Activated CD4-positive, alpha-beta T cell treated with anti-CD3 and anti-CD28 coated beads for 36 hours (primary cell): ENCODE measurements at places on chromosomes 12 and 14. TPM values are rescaled to one million over a fixed set of nuclear protein-coding genes. Genes with fewer than 3 reads are reported as not detected.
A peak's percentile ranks its signal among the peaks of the same experiment; 100 is the strongest.

- no peak for DNase-seq
These were observed 8.8 kb upstream of the TMEM106C start for GRCh38 chr12:47954467-47955045.

- no peak for DNase-seq
These were observed 49.6 kb downstream of the GRIP1 start for GRCh38 chr12:66629138-66629870.

Gene IL22
- total RNA-seq = 1.4 TPM

- no peak for DNase-seq
These were observed 105.2 kb downstream of the KCNA5 start for GRCh38 chr12:5148880-5149279.

GRCh38 chr14:81169711-81170103, 51.1 kb downstream of the GTF2A1 start:
- DNase-seq = peak; percentile 37

Gene COCH
- 0.94 TPM for total RNA-seq

- DNase-seq = no peak
These were observed 92.8 kb downstream of the SLC15A5 start for GRCh38 chr12:16184681-16185080.

- no peak for DNase-seq
These were observed 48.7 kb downstream of the RASSF3 start for GRCh38 chr12:64658892-64659481.

DNA sequence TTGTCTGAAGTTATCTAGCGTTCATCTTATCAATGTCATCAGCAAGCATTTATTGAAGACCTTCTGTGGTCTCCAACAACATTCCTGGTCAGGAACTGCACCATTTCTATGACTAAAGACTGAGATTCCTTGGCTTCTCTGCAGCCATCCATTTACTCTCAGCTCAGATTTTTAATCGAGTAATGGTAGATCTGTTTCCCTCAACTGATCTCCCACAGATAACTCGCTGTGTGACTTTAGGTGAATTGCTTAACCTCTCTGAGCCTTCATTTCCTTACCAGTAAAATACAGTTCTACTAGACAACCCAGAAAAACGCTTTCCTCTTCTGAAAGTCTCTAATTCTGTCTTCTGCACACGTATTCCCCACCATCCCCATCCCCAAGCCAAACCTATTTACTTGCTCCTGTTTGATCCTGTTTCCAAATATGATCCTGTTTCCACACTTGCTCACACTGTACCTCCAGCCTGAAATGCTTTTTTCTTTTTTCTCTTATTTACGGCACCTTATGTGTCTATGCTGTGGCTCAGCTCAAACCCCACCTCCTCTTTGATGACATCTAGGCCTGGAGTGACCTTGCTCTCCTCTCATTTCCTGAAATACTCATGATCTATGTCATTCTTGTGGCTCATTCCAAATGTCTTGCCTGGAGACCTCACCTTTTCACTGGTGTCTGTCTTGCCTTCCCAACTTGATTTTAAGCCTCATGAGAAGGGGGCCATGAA, 21.8 kb downstream of the PLXNC1 start:
- DNase-seq = no peak

DNA sequence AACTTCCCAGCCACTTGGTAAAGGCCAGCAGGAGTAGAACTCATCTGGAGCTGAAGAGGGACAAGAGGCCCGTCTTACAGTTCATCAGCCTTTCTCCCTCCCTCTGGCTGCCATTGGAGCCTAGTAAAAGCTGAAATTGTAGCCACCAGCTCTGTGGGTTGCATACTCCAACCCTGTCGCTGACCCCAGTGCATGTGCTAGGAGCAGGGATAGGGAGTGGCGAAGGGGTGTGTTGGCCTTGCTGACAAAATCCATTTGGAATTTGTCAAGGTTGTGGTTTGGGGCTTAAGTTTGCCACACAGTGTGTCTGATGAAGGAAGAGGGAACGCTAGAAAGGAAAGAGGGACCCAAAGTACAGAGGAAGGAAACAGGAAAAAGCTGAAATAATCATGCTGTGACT, 4.0 kb upstream of the ARF3 start:
- DNase-seq = no peak

GRCh38 chr14:100566119-100566518, 21.1 kb downstream of the BEGAIN start:
- DNase-seq = no peak

DNA sequence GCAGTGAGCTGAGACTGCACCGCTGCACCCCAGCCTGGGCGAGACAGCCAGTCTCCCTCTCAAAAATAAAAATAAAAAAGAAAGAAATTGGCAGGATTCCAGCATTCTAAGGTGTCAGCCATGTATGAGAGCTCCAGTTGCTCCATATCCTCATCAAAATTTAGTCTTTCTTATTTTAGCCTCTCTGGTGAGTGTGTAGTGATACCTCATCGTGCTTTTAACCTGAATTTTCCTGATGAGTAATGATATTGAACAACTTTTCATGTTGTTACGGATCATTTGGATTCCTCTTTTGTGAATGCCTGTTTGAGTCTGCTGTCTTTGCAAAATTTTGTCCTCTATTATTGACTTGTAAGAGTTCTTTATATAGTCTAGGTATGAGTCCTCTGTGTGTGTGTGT, 28.5 kb downstream of the CCDC60 start:
- DNase-seq = no peak

Gene CD27
- 85.4 TPM for total RNA-seq

GRCh38 chr14:71117839-71118743, 210.8 kb downstream of the PCNX1 start:
- DNase-seq = no peak

Gene KRT73
- total RNA-seq = 1.9 TPM

GRCh38 chr14:91390165-91390778, 27.3 kb downstream of the CCDC88C start:
- DNase-seq = peak; percentile 53

DNA sequence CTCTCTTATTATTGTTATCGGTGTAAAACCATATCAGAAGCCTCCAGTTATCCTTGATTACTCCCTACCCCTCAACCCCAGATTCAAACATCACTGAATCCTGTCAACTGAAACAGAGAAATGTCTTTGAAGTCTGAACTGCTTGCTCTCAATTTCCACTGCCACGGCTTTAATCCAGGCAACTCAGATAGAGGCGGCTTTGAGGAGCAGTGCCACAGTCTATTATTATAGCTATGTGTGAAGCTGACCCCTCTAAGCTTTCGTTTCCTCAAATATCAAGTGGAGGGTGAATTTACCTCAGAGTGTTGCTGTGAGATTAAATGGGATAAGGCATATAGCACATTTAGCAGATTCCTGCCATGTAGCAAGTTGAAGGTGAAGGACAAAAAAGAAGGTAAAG, 49.0 kb upstream of the PDE3A start:
- DNase-seq = no peak

GRCh38 chr14:89473989-89474388, 57.0 kb upstream of the FOXN3 start:
- no peak for DNase-seq

Gene NABP2
- 69.1 TPM for total RNA-seq

DNA sequence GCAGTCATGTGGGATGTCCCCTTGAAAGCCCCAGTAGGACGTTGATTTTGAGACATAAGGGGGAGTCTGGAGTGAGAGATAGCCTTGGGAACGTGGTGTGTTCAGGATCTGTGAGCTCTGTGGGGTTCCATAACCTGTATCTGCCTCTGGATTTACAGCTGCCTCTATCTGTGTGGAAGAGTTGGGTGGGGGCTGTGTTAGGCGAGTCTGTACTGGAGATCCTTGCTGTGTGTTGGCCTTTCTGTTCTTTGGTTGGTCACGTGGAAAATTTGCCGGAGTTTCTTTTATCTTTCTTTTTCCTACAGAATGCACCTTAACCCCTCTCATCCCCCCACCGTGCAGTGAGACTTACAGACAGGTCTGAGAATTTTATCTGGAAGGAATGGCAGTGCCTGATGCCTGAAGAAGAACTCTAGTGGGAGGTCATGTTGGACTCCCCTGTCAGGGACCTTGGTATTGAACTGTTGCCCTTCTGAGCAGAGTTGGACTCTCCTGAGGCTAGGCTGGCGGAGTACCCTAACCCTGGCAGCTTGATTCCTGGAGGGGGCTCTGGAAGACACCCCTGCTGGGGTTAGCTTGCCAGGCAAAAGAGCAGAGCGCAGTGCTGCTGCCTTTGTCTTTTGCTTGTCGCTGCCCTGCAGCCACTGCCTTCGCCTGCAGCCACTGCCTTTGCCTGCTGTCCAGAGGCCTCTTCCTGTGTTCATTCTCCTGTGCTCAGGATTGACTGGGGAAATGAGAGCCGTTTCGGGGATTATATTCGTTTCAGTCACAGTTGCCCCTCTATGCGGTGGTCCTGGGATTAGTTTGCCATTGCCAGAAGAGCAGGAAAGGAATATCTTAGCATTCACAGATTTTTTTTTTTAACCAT, 34.1 kb downstream of the ZNF664 start:
- no peak for DNase-seq

- no peak for DNase-seq
These were observed 84.1 kb downstream of the ITPR2 start for GRCh38 chr12:26748741-26749431.

DNA sequence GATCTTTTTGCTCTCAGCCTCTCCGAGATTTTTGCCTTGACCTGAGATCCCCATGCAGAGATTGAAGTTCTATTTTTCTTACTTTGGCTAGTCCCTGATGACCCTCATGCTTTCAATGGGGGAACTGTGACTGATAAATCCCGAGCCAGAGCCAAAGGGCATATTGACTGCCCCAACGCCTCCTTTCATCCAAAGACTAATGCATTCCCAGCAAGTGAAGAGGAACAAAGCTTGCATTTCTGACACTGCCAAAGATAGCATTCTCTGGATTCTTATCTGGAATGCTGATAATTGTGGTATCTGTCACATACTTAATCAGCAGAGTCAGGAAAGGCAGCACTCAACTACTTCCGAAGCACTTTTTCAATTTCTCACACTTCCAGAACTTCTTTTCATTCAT, 152.3 kb upstream of the EGLN3 start:
- DNase-seq = no peak

DNA sequence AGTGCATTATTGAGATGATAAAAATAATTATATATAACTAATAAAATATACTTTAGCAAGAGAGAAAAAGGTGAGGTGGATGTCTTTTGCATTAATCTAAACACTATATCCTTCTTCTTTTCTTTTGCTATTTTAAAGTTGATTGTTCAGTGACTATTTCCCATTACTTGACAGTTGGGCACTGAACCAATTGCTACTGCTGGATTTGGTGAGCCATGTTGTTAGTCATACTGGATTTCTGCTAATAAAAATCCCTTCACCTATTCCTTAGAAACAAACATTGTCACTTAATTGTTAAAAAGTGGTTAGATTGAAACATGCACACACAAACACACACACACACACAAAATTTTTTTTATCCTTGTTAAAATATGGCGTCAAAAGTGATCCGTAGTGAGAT, 251.6 kb upstream of the ALG10 start:
- DNase-seq = no peak

- no peak for DNase-seq
These were observed 18.6 kb upstream of the CCDC198 start for GRCh38 chr14:57512220-57512619.

Gene SIX6
- total RNA-seq = not detected

DNA sequence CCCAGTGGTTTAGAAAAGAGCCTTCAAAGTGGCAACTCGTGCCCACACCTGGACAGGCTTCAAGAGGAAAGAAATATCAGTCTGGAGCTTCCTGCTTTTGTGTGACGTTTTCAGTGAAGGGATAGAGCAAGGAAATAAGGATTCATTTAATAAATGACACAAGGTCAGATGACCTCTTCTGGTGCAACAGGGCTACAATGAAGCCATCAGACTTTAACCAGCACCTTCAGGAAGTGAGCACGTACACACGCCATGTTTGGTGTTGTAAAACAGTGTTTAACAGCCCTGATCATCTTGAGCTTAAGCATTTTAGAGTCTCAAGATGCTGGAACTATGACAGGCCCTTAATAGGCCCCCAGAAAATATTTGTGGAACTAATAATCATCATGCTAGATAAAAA, 59.1 kb downstream of the CCDC60 start:
- DNase-seq = no peak

Gene CDC42BPB
- total RNA-seq = 4.0 TPM

GRCh38 chr14:103679351-103679750, 35.9 kb downstream of the XRCC3 start:
- DNase-seq = peak; percentile 74

DNA sequence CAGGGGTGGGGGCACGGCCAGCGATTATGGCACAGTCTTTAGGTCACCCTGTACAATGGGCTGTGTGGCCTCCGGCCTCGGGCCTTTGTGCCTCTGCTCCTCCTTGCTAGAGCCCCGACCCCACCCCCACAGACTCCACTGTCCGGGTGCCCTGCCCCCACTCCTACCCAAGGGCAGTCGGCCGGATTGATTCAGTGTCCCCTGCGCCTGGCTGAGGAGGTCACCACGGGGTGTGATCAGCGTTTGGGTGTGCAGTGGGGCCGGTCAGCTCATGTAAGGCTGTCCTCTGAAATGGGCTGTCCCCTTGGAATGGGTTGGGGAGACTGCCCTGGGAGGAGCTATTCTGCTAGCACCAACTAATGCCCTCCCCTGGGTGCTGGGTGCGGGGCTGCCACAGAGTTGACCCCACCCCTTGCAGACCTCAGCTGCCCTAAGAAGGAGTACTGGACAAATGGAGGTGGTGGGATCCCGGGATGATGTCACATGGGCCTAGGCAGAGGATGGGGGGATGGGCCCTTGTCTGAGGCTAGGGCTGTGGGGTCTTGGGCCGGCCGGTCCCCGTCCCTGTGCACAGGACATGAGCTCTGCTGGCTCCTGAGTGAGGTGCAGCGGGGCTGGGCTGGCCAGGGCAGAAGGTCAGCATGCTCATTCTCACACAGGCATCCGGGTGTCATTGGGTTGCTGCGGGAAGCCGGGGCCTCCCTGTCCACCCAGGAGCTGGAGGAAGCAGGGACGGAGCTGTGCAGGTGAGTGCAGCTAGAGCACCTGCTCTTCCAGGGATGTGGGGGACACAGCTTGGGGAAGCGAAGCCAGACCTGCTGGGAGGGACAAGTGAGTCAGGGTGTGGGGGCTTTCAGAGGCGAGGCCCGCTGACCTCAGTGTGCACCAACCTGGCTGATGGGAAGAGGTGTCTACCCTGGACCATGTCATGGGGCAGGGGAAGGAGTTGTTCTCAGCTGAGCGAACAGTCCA, 23.4 kb downstream of the ASPG start:
- DNase-seq = peak; percentile 2

DNA sequence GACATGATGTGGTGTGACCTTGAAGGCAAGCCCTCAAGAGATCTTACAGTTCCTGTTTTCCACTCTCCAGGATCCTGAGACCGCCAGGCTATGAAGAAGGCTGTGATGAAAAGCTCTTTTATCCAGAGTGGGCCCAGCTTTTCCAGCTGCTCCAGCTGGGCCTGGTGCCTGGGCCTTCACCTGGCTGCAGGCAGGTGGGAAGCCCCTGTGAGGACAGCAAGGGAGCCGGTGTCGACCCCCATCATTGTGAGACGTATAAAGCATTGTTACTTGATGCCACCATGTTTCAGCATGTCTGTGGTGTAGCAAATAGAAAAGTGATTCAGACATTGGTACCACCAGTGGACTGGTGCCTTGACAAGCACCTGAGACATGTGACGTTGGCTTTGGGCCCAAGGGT, 190.2 kb downstream of the KIF26A start:
- DNase-seq = no peak

Gene HOXC13
- not detected for total RNA-seq

GRCh38 chr12:9404469-9405260, 196.5 kb upstream of the PZP start:
- peak; percentile 22 for DNase-seq
